Activated CD4-positive, alpha-beta T cell treated with anti-CD3 and anti-CD28 coated beads, Interleukin-2, amount 10 ng/mL, durations not matched to agents 7 days and 5 days (primary cell): ENCODE measurements at places on chromosomes 12 and 14. TPM values are rescaled to one million over a fixed set of nuclear protein-coding genes. Genes with fewer than 3 reads are reported as not detected.

The KLRC2 gene
- total RNA-seq: not detected

The CLIP1 gene
- total RNA-seq: 76.5 TPM

The ERG28 gene
- 21.5 TPM for total RNA-seq

The FOXM1 gene
- total RNA-seq: 131 TPM

The MIPOL1 gene
- not detected for total RNA-seq

The OR4K14 gene
- total RNA-seq: not detected

The OASL gene
- 34.2 TPM for total RNA-seq

The PLA2G1B gene
- total RNA-seq: not detected

The CLEC1B gene
- not detected for total RNA-seq

DNA sequence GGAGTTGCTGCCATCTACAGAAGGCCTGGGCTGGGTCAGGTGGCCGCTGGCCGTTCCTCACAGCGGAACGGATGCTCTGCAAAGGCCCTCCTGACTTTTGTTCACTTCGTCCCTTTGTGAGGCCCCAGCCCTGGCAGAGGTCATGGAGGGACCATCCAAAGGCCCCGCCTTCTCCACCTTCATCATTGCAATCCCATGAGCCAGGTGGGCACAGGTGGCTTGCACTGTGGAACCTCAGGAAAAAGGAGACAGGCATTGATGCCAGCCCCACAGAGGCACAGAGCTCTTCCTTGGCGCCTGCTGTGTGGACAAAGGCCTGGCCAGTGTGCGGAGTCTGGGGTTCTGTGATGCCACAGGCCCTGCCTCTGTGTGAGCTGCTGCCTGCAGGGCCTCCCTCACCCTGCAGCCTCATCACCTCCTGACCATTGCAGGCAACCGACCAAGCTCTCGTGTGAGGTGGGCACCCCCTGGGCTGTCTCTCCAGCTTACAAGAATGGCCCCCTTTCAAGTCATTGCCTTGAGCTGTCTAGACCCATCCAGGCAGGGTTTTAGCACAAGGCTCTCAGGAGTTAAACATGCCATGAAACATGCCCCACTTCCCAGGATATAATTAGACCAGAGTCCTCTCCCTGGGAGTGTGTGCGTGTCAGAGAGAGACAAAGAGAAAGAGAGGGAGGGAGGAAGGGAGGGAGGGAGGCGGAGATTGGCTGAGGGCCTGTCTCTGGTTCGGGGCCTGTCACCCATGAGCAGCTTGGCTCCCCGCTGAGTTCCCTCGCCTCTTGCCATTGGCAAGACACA is 19.3 kb downstream of the NFKBIA start:
- no peak for DNase-seq

DNA sequence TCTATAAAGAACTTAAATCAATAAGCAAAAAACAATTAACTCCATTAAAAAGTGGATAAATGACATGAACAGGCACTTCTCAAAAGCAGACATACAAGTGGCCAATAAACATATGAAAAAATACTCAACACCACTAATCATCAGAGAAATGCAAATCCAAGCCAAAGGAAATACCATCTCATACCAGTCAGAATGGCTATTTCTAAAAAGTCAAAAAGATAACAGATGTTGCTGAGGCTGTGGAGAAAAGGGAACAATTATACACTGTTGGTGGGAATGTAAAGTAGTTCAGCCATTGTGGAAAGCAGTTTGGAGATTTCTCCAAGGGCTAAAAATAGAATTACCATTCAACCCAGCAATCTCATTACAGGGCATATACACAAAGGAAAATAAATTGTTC is 234.5 kb upstream of the PLXNC1 start:
- no peak for DNase-seq

DNA sequence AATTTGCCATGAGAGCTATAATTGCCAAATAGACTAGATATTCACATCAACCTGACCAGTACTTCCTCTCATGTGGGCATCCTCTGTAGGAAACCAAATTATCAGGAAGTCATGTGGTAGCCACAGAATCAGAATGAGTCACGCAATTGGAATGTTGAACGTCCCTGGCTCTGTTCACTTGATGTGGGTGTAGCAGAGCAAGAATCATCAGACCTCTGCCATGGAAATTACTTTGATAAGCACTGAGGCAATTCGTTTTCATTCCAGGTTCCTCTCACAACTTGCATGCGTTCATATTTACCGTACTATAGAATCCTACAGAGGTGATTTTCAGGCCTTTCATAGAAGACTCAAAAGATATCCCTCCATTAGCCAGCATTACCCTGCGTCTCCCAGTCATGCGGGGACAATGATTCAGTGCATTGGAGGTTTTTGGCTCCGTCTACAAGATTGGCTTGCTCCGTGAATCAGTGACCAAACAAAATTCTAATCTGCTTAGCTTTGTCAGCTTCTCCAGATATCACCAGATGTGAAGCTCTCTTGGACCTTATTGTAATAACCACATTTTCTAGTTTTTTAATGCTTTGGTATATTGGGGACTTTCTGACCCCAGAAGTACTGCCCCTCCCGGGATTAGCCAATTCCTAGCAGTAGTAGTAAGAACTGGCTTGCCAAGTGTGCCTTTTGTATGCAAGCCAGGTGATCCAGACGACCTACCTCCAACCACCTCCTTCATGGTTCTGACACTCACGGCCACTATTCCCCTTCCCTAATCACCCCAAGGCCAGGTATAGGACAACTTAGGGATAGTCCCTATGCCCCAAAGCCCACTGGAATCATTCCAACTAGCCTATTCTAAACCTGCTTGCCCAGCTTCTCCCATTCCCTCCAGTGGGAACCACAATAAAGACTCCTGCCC is 133.4 kb downstream of the KICS2 start:
- DNase-seq: no peak

DNA sequence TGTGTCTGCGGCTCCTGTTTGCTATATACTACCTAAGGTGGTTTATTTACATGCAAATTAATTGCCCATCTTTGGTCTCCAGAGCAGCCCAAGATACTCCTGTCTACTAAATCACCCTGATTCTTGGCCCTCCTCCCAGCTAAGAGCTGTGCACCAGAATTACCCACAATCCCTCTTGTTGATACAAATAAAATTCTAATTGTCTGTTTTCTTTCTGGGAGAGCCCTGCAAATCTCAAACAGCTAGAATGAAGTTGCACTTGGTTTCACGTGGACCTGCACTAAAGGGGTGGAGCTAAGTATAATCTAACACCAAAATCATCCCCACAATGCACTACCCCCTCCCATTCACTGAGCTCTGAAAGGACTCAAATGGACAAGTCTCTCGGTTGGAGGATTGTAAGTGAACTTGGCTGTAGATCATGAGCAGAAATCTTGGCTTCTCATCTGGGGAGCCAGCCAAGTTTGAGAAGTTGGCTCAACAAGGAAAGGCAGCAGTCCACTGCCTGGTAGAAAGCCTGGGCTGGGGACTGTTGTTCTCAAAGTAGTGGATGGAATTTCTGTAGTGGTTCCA is 6.6 kb downstream of the MAX start:
- no peak for DNase-seq

DNA sequence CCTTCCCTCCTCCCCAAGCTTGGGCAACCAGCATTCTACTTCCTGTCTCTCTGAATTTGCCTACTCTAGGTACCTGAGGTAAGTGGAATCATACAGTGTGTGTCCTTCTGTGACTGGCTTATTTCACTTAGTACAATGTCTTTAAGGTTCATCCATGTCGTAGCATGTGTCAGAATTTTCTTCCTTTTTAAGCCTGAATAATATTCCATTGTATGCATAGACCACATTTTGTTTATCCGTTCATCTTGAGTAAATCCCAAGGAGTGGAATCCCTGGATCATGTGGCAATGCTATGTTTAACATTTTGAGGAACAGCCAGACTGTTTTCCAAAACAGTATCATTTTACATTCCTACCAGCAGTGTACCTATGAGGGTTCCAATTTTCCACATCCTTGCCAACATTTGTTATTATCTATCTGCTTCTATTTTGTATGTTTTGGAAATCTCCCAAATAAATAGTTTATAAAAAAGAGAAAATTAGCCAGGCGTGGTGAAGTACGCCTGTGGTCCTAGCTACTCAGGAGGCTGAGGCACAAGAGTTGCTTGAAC is 12.4 kb downstream of the HSP90AA1 start:
- no peak for DNase-seq

DNA sequence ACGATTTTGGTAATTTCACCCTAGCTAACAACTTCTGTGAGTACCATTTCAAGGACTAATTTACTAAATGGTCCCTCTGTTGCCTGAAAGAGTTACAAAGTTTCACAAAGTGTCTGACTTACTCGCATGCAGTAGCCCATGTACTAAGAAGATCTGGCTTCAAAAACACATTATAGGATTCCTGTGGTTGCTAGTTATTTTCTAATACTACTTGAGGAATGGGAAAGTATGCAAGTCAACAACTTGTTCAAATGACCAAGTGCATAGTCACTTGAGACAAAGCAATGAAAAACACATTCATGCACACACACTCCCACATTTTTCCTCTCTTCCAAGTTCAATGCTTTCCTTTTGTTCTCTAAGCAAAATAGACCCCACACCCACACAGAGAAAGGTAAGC is 219.7 kb upstream of the TMPO start:
- DNase-seq: no peak

- DNase-seq: no peak
Observed at GRCh38 chr12:83980398-83980797, 932.2 kb downstream of the SLC6A15 start.

DNA sequence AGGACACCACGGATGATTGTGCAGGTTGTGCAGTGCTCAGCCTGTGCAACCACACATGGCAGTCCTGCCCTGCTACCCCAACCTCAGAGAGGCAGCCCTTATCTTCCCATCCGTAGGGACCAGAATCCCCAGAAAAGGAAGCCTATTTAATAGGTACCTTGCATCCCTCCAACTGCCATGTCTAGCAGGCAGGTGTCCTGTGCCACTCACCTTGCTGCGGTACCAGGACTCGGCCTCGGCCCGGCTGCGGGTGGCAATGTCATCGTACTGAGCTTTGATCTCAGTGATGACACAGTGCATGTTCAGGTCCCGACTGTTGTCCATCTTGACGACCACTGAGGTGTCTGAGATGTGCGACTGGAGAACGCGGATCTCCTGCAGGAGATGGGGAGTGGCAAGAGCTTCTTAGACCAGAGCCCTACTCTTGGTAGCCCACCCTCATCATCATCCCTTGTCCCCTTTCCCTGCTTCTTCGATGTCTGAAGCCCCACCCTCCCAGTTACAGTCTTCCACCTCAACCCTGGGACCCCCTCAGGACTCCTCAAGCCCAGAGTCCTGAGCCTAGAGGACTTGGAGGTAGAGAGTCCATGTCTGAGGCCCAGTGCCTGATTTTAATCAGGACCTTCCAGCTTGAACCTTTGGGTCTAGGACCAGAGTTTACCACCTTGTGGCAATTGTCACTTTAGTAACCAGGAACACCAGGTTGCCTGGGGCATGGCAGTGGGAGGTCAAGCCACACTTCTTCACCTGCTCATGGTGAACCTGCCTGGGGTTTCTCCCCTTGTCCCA is 20.5 kb downstream of the KRT7 start:
- no peak for DNase-seq

DNA sequence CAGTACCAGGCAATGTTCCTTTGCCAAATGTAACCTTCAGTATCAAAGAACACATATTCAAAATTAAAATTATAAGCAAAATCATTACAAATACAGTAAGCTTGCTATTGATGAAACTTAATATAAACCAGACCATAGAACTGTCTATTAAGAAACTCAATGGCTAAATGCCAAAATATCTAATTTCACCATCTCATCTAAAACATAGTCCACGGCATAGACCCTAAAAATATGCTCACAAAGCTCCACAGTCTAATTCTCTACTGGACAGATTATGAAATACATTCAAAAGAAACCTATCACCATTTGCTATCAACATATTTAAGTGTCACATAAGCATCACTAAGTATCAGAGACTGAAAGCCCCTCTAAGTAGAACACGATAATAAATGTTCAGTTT is 25.2 kb downstream of the DUSP16 start:
- no peak for DNase-seq

DNA sequence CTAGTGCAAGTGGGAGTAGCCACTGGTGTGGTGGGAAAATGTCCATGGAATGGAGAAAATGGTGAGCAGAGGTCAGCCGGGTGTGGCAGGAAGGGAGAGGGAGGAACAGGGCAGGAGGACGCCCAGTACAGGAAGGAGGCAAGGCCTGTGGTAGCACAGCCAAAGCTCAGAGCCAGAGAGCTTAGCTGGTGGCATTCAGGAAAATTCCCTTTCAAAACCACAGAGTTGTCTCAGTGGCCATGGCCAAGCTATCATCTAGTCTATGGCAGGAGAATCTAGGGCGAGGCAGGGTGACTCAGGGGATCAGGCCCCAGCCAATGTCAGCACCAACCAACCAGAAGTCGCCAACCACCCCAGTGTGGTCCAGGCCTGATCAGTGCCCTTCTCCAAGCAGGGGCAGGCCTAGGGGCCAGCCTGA is 67.7 kb upstream of the DDX11 start:
- DNase-seq: no peak

- DNase-seq: no peak
Observed at GRCh38 chr14:89134640-89135039, 282.4 kb downstream of the FOXN3 start.

DNA sequence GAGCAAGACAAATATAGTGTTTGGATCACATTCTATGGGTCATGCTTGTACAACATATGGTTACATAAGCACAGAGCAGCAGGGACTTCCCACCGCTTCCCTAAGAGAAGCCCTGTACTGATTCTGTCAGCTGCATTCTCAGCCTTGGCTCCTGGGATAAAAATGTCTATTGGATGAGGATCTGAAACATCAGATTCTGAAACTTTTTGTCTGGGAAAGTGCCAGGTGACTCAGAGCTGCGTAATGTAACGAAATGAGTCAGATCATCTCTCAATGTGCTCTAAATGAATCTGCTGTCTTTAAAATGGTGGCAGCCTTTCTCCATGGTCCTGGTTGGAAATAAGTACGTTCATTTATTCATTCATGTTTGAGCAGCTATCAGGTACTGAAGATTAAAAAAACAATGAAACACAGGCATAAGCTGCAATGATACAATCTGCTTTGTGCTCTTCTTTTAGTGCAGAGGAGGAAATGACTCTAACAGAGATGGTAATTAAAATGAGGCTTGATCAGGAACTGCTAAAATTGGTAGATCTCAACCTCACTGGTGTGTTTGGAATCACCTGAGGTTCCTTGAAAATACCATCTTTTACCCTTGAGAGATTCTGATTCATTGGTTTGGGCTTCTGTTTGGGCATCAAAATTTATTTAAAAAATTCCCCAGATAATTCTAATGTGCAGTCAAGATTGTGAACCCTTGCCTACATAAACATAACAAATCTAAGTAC is 99.1 kb upstream of the NAP1L1 start:
- no peak for DNase-seq

- DNase-seq: no peak
Observed at GRCh38 chr14:75094896-75095295, 25.5 kb downstream of the ZC2HC1C start.

DNA sequence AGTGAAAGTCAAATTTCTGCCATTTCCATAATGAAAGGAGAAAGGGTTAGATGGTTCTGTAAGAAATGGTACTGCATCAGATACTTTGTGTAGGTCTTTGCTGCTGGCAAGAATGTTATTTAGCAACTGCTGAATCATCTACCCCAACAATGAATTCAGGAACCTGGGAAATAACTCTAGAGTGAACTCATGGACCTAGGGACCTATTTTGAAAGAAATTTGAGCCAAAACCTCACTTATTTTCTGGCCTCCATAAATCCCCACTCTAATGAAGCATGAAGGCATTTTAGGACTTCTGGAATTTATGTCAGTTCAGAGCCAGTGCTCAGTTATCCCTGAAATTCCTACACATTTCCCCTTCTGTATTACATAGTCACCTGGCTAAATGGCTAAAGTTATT is 50.9 kb upstream of the CPNE8 start:
- DNase-seq: no peak

GRCh38 chr12:29066011-29066588 is 83.0 kb upstream of the FAR2 start:
- no peak for DNase-seq

- DNase-seq: no peak
Observed at GRCh38 chr12:8991371-8992345, 2.3 kb downstream of the KLRG1 start.
